Ammon's horn (tissue), 1 donor: ENCODE measurements at places on chromosomes 4 and X.

- no peak for DNase-seq
Observed at GRCh38 chrX:13219991-13220764, 99.7 kb downstream of the ATXN3L start.

GRCh38 chr4:121138039-121138825 is 25.9 kb downstream of the TNIP3 start:
- DNase-seq: no peak

DNA sequence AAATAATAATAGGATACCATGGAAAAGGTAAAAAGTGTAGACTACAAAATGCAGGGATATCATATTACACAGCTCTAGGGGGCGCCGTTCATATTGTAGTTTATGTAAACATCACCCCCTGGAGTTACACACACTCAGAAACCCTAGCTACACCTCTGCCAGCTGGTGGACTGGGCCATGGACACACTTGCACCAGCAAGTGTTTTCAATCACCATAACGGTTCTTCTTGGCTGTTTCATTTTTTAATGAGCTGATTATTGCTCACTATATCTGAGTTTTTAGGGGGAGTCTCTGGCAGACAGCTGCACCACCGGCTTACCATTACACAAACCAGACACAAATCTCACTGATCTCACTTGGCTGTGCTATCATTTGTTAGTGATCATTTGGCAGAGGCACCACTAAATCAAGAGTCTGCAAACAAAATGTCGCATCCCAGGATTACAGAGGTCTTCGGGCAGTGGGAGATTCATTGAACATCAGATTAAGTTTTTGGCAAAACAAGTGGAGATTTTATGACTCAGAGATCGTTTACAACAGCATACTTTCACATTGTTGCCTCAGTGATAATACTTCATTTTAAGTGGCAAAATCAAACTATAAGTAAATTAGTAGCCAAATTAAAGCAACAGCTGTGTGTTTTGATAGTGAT is 185.7 kb downstream of the UNC5C start:
- peak; percentile 58 for DNase-seq

DNA sequence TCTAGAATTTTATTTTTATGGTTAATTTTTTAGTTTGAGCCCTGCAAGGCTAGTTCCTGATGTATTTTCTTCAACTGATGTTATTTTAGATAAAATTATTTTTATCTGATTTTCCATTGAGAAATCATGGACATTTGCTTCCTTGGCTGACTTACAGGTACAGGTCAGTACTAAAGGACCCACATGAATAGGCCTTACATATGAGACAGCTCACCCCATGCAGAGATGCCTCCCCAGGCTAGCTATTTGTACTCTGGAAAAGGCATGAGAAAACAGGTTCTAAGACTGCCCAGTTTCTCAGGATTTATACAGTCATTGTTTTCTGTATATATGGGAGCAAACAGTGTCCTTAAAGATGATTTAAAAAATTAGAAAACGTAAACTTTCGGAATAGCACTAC is 255.5 kb downstream of the BMPR1B start:
- no peak for DNase-seq

DNA sequence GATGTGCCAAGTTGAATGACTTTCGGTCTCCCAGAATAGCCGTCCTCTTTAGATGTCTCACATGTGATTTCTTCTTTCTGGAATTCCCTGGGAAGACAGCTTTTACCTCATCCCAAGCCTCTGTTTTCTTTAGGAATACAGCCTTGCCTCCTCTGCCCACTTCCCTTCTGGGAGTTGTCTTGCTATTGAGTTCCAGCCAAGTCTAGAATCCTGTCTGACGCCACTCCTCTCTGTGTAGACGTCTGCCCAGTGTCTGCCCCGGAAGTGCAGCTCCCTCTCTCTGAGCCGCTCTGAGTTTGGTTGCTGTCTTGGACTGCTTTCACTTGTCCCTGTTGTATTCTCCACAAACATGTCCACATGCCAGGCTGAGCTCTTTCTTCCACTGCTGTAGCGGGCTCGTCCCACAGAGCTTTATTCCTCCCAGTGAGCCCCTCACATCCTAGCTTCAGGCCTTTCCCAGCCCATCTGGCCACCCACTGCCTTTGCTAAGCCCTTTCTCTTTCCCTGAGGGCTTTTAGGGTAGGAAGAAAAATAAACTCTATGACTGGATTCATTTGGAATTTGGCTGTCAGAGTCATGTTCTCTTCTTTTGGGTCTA is 9.0 kb upstream of the IGFBP7 start:
- DNase-seq: peak; percentile 53

DNA sequence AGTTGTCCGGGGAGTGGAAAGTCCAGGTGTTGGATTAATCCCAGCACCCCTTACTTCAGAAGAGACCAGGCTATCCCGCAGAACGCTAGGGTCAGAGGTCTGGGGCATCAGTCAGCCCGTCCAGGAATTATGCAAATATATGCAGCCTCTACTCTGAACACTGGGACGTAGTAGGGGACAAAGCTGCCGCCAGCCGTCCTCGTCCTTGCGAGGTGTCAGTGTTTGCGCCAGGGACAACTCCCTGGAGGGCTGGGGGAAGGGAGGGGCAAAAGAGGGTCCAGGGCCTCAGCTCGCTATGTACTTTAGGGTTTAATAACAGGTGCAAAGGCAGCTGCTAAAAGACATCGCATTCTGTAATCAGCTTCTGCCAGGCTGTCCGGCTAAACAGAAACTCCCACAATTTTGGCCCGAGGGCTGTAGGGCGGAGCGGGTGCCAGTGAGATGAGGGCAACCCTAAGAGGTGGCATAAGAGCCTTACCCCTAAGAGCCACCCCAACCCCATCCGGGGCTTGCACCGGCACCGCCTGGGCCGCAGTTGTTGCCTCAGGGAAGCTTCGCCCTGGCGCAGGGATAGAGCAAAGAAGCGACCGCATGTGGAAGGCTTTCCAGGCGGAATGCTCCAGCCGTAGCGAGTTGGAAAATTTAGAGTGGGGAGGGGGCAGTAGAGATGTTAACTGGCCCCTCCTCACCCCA is 8.4 kb downstream of the HAND2 start:
- no peak for DNase-seq

- DNase-seq: peak; percentile 2
Observed at GRCh38 chrX:66680451-66680850, 41.6 kb upstream of the EDA2R start.

GRCh38 chr4:147355032-147355656 is 125.8 kb upstream of the EDNRA start:
- DNase-seq: no peak

DNA sequence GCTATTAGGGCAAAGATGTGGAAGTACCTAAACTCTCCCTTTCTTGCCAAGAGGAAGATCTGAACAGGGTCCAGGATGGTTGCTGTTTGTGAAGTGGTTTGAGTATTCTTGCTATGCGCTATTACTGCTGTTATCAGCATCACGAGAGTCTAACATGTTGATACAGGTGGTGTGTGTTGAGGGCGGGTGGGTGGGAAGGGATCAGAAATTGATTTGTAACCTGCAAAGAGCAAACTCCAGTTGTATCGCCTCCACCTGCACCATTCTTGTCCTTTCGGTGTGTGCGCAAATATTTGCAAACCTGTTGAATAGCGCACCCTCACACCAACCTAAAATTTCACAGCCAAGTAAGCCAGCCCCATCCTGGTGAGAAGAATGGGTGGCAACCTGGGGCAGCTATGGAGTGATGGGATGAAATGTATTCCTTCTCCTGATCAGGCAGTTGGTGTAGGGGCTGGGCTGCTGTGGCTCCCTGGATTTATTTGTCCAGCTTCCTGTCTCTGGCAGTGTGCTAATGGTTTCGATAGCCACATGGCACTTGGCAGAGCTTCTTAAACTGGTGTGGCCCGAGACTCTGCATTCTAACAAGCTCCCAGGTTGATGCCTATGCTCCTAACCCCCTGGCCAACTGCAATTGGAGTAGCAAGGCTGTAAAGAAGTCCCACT is 102.6 kb upstream of the SCML1 start:
- no peak for DNase-seq

GRCh38 chr4:105050896-105051295 is 95.8 kb upstream of the TET2 start:
- no peak for DNase-seq

- no peak for DNase-seq
Observed at GRCh38 chr4:181330654-181331201, 912.5 kb upstream of the TENM3 start.

GRCh38 chr4:132114885-132115284 is 1034.2 kb upstream of the PCDH10 start:
- no peak for DNase-seq

- no peak for DNase-seq
Observed at GRCh38 chr4:74413265-74413664, 31.7 kb upstream of the AREG start.

DNA sequence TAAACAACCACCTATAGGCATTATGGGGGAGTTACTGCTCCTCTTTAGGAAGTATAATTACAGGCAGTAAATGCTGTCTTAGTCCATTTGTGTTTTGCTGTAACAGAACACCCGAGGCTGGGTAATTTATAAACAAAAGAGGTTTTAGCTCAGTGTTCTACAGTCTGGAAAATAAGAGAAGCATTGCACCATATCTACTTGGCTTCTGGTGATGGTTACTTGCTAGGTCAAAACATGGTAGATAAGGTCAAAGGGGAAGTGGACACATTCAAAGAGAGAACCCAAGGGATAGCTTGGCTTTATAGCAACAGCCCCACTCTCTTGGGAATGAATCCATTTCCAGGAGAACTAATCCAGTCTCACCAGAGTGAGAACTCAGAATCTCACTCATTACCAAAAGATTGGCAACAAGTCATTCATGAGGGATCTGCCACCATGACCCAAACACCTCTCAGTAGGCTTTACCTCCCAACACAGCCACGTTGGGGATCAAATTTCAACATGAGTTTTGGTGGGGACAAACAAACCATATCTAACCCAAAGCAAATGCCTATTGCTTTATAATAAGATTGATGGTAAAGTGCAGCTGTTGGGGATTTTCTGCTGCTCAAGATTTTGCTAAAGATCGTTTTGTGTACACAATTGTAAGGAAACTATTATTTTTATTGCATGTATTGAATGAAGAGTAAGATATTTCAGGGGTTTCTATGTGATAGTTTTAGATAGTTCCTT is 32.6 kb downstream of the STAG2 start:
- no peak for DNase-seq

DNA sequence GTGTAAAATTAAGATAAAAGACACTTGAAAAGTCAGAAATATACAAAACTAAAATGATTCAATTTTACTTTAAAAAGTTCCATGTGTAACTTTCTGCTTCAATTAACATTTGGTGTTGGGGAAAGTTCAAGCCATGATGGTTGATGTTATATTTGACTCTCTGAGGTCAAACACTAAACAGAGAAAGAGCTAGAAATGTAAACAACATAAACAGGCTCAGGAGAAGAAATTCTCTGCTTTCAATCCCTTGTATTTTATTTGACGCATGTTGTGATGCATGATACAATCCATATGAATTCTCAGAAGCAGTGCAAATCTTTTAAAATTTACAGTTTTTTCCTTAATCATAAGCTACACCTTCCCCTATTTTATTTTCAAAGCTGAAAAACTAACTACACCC is 822.4 kb downstream of the PCDH18 start:
- DNase-seq: no peak

GRCh38 chr4:76060506-76060905 is 14.0 kb upstream of the ART3 start:
- no peak for DNase-seq

GRCh38 chr4:156053174-156053573 is 99.5 kb upstream of the CTSO start:
- no peak for DNase-seq
